ENCODE measurements at places on chromosomes 4 and X.

GRCh38 chr4:127015667-127016117 lies 617.1 kb upstream of the INTU start:
- DNase-seq = no peak

DNA sequence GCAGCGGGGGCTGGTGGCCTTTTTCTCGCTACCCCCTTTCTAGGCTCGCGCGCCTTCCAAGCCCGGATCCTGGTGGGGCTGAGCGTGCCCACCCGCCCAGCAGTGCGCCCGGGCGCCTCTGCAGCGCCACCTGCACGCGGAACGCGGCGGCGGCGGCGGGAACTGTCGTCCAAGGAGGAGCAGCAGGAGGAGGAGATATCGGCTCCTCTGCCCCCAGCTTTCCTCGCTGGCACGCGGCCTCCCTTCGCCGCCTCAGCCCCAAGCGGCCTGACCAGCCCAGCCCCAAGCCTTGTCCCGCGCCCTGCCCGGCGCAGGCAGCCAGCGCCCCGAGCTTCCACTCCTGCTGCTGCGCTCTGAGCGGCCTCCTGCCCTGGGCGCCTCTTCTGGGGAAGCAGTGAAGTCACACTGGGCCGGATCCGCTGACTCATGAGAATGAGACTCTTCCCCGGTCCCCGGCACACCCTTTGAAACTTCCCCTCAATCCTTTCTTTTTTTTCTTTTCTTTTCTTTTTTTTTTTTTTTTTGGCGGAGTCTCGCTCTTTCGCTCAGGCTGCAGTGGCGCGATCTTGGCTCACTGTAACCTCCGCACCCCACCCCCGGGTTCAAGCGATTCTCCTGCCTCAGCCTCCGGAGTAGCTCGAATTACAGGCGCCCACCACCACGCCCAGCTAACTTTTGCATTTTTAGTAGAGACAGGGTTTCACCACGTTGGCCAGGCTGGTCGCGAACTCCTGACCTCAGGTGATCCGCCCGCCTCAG lies 10.6 kb upstream of the ELF4 start:
- peak; percentile 42 for DNase-seq

DNA sequence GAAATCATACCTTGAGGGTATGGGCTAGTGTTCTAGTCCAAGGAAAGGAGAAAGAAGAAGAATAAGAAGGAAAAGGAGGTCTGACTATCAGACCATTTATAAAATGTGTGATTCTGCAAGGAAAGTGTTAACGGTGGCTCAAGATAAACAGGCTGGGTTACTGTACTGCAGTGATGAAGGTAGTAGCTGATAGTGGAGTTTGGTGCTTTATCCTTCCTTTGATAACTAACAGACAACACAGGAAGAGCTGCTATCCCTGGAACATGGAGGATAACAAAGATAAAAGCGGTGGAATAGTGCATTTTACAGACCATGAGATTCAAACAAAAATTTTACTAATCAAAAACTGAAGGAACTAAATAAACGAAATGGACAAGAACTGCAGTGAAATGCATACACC lies 2.6 kb downstream of the UNC5C start:
- DNase-seq = no peak

GRCh38 chr4:14337892-14338584 lies 664.2 kb upstream of the CPEB2 start:
- no peak for DNase-seq

GRCh38 chr4:185793716-185794115 lies 18.3 kb downstream of the SORBS2 start:
- DNase-seq = no peak

GRCh38 chr4:154984616-154985015 lies 203.5 kb downstream of the RBM46 start:
- DNase-seq = no peak

- no peak for DNase-seq
These were observed 43.1 kb downstream of the ATRX start for GRCh38 chrX:77742788-77743476.

- DNase-seq = no peak
These were observed 66.5 kb downstream of the SHROOM4 start for GRCh38 chrX:50747471-50747900.

DNA sequence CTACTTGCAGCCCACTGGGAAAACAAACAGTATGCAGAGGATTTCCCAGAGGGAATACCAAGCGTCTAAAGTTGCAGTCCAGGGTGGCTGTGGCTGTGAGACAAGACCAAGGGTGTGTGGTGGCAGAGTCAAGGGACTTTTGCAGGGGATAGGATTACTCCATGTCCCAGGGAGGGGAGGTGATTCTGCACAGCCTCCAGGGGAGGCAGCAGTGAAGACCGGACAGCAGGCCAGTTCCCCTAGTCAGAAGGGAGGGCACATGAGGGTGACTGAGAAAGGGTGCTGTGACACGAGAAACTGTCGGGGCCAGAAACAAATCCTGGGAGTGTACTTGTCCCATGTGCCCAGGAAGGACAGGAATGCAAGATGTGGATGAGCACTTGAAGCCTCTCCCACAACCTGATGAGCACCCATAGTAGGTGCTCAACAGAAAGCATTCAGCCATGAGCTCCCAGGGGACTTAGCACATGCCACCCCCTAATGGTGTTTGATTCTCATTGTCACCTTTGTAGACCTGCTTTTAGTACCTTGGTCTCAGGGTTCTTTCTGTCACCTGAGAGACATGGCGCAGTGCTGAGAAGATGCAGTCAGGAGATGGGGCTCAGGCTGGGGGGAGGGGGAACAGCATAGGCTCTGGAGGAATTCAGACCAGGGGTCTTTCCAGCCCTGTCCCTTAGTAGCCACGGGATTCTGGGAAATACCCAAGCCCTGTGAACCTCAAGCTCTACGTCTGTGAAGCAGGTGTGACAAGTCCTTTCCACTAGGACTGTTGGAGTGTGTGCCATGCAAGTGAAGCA lies 18.1 kb upstream of the HSFX3 start:
- no peak for DNase-seq

GRCh38 chrX:5549512-5549911 lies 679.2 kb downstream of the NLGN4X start:
- DNase-seq = no peak

GRCh38 chr4:1383728-1384591 lies 22.3 kb downstream of the NKX1-1 start:
- no peak for DNase-seq

DNA sequence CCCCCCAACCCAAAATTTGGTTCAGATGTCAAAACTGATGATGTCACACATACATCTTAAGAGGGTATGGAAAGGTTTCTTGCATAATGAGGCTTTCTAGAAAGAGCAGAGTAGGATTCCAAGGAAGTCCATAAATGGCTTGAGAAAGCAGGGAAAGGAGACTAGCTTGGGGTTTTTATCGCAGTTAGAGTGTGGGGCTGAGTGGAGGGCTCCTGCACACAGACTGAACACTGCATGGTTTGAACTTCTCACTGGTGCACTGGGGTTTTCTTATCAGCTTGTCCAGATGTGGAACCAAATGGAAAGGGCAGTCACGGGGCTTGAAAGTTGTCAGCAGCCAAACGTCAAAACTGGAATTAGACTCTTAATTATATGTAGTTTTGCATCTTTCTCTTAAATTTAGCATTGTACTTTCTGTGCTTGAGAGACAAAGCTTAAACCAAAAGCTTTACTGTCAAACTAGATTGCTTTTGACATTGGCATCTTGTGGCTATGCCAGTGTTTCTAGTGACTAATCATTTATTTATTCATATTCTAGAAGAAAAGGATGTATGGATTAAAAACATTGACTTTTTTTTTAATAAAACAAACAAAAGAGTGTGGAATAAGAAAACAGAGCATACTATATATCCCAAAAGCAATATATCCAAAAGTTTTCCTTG lies 78.3 kb upstream of the STIM2 start:
- DNase-seq = no peak

- DNase-seq = no peak
These were observed 148.6 kb upstream of the TTC29 start for GRCh38 chr4:147094238-147094637.

- DNase-seq = no peak
These were observed 379.0 kb downstream of the STIM2 start for GRCh38 chr4:27239641-27240040.

- DNase-seq = no peak
These were observed 12.4 kb upstream of the TDO2 start for GRCh38 chr4:155891058-155891457.

DNA sequence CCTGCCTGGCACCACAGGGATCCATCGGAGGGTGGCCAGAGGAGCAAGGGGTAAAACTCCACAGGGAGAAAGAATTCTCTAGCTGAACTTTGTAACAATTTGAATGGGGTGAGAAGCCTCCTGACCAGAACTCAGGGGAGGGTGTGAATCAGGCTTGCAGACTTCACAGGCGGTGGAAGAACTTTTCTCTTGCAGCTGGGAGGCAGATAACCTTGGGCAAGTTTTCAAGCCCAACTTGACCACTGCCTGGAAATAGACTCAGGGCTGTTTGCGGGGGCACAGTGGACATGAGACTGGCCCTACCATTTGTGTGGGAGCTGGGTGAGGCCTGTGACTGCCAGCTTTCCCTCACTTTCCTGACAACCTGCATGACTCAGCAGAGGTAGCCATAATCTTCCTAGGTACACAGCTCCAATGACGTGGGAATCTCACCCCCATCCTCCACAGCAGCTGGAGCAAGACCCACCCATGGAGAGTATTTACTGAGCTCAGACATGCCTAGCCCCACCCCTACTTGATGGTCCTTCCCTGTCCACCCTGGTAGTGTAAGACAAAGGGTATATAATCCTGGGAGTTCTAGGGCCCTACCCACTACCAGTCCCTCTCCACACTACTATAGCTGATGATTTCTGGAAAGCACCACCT lies 210.0 kb upstream of the AGTR2 start:
- no peak for DNase-seq

GRCh38 chr4:167555338-167556022 lies 321.2 kb upstream of the SPOCK3 start:
- no peak for DNase-seq

GRCh38 chr4:16896881-16897750 lies 1.3 kb downstream of the LDB2 start:
- no peak for DNase-seq

DNA sequence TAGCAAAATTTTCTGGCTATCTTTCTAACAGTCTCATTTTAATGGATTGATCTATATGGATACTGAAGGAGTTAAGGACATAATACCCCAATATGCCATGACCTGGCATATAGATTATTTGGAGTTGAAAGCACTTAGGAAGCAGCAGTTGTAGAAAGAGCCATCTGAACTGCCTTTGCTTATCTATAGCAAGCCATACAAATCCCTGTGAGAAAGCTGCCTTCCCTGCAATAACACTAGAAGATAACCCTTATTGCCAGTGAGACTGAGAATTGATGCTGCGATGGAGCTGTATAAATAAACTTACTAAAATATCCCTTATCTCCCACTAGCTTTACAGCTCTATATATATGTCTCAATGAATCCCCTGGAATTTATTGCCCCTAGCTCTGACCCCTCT lies 346.3 kb downstream of the TECRL start:
- DNase-seq = no peak

- DNase-seq = no peak
These were observed 85.6 kb downstream of the ZNF330 start for GRCh38 chr4:141306331-141306730.

DNA sequence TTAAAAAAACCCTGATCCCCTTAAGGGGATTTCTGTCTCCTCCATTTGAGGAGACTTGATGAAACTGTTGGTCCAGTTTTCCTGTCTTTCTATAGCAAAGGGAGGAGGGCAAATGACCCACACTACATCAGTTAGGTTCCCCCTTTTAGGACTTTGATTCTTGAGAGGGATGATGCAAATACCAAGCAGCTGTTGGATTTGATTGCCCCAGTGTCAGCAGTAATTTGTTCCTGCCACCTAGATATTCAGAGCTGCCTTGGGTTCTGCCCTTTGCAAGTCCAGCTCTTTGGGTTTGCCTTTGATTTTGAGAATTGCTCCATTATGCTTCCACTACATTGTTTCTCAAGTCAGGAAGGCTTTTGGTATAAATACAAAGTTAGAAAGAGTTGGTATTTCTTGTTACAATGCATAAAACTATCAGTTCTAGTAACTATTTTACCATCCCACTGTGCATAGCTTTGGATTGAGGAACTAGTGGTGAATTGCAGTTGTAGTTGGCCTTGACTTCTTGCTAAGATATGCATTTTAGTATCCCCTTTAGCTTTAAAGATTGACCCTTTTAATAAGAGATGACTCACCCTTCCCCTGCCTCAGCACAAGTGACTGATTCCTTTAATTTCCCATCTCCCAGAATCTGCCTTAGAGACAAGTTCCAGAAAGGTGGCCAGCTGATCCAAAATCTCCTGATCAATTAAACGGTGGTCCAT lies 24.3 kb upstream of the ZNF330 start:
- no peak for DNase-seq
